ENCODE measurements at places on chromosomes 16 and 17. TPM values are rescaled to one million over a fixed set of nuclear protein-coding genes. Genes with fewer than 3 reads are reported as not detected.

DNA sequence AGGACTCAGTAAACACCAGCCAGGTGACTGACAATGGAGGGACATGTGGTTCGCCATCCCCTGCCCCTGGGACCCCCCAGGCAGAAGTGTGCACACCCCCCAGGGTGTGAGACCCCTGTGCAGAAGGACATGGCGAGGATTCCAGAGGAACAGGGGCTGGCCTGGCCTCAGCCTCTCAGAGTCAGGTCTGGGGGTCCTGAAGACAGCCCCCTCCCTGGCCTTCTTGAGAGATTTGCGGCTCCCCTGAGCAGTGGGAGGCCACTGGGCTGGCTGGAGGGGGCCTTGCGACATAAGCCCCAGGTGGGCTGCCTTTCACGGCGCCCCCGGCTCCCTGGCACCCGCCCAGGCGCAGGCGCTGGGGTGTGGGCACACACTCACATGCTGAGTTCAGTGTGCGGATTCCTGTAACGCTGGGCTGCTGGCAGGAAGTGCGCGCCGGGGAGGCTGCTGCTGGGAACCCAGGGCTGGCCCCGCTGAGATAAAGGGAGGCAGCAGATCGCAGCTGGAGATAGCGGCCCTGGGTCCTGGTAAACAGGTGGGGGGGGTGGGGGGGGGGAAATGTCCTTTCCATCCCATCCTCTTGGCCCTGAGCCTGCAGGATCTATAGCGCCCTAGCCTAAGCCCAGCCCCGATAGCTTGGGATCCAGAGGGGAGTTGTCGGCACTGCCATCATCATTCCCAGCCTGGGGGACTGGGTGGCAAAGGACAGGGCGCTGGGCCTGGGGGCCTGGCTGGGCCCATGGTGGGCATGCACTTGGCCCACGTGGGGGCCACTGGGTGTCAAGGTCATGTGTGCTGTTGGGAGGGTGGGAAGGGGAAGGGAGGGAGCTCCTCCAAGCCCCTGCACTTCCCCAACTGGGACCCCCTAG, 27.1 kb downstream of the TMEM235 start:
- H3K4me1 ChIP-seq = peaks cover 76% of the 10 kb centered on the region
- peak; percentile 36 for DNase-seq
- no peaks in the 10 kb centered on the region for H3K36me3 ChIP-seq
- peaks cover 53% of the 10 kb centered on the region for H3K27me3 ChIP-seq

DNA sequence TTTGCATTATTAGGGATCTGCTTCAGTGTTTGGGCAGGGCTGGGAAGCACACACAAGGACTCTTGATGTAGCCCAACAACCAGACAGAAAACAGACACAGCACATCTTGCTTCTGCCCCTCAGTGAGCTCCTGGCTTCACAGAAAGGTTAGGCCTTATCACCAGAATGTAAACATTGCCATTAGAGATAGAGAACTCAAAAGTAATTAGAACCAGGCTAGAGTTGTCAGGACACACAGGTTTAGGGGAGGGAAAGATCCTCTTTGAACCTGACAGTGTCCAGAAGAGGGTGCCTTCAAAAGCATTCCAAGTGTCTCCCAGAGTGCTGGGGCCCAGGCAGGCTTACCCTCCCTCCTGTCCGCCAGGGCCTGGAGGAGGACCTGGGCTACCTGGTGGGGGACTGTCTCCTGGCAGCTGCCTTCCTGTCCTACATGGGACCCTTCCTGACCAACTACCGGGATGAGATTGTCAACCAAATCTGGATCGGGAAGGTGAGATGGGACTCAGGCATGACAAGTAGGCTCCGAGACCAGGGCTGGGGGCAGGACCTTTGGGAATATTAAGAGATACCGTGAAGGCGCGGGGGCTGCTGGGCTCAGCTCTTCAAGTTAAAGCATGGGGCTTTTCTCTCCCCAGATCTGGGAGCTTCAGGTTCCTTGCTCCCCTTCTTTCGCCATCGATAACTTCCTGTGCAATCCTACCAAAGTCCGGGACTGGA, 16.9 kb upstream of the KDM6B start:
- H3K4me1 ChIP-seq = no peaks in the 10 kb centered on the region
- peaks cover 42% of the 10 kb centered on the region for H3K27me3 ChIP-seq
- DNase-seq = no peak

GRCh38 chr16:85250609-85251223, 138.4 kb upstream of the CIBAR2 start:
- H3K27me3 ChIP-seq = no peaks in the 10 kb centered on the region
- no peaks in the 10 kb centered on the region for H3K36me3 ChIP-seq
- H3K27ac ChIP-seq = no peak overlapping the region
- peaks cover 6% of the 10 kb centered on the region for H3K4me1 ChIP-seq
- no peak for DNase-seq

- H3K27me3 ChIP-seq = peaks cover 5% of the 10 kb centered on the region
- DNase-seq = peak; percentile 96
- peak within 1 kb of the TSS; percentile 74 for H3K27ac ChIP-seq
- peak within 1 kb of the TSS; percentile 96 for H3K4me3 ChIP-seq
Observed at GRCh38 chr16:69754469-69755310, at the start of gene NOB1. Gene NOB1 (minus strand): TSS chr16:69754926. CDS start chr16:69754910, 16 bp downstream.

- H3K4me3 ChIP-seq = no peak overlapping the region
- H3K36me3 ChIP-seq = peaks cover 65% of the 10 kb centered on the region
- no peaks in the 10 kb centered on the region for H3K27me3 ChIP-seq
- no peak for DNase-seq
- H3K4me1 ChIP-seq = peaks cover 5% of the 10 kb centered on the region
Observed at GRCh38 chr16:87724490-87725291, 41.1 kb downstream of the KLHDC4 start.

GRCh38 chr16:1050516-1050915, 22.0 kb upstream of the SSTR5 start:
- peaks cover 18% of the 10 kb centered on the region for H3K4me1 ChIP-seq
- peaks cover 69% of the 10 kb centered on the region for H3K27me3 ChIP-seq
- DNase-seq = no peak
- H3K27ac ChIP-seq = no peak overlapping the region
- H3K36me3 ChIP-seq = no peaks in the 10 kb centered on the region

The SCNN1G gene
- not detected for total RNA-seq

The NGFR gene
- 0.41 TPM for total RNA-seq

GRCh38 chr17:7839190-7839875, 5.3 kb downstream of the KDM6B start:
- H3K27ac ChIP-seq = peak overlapping the region; percentile 64
- peaks cover 3% of the 10 kb centered on the region for H3K27me3 ChIP-seq
- DNase-seq = no peak
- H3K4me1 ChIP-seq = peaks cover 40% of the 10 kb centered on the region
- 0 out of 2 replicates have a peak overlapping the region, but pooled peaks have one; percentile 43 for H3K4me3 ChIP-seq

- H3K27ac ChIP-seq = no peak overlapping the region
- no peak overlapping the region for H3K4me3 ChIP-seq
- H3K4me1 ChIP-seq = no peaks in the 10 kb centered on the region
- no peak for DNase-seq
- H3K27me3 ChIP-seq = peaks cover 5% of the 10 kb centered on the region
- H3K36me3 ChIP-seq = no peaks in the 10 kb centered on the region
Observed at GRCh38 chr17:63023049-63023448, 57.0 kb downstream of the TANC2 start.

The MVD gene
- 187 TPM for total RNA-seq

The KRT16 gene
- not detected for total RNA-seq

- no peaks in the 10 kb centered on the region for H3K27me3 ChIP-seq
- no peak for DNase-seq
- H3K36me3 ChIP-seq = peaks cover 78% of the 10 kb centered on the region
- H3K4me3 ChIP-seq = no peak overlapping the region
- H3K4me1 ChIP-seq = peaks cover 11% of the 10 kb centered on the region
Observed at GRCh38 chr16:68190081-68190480, 45.8 kb downstream of the ESRP2 start.

DNA sequence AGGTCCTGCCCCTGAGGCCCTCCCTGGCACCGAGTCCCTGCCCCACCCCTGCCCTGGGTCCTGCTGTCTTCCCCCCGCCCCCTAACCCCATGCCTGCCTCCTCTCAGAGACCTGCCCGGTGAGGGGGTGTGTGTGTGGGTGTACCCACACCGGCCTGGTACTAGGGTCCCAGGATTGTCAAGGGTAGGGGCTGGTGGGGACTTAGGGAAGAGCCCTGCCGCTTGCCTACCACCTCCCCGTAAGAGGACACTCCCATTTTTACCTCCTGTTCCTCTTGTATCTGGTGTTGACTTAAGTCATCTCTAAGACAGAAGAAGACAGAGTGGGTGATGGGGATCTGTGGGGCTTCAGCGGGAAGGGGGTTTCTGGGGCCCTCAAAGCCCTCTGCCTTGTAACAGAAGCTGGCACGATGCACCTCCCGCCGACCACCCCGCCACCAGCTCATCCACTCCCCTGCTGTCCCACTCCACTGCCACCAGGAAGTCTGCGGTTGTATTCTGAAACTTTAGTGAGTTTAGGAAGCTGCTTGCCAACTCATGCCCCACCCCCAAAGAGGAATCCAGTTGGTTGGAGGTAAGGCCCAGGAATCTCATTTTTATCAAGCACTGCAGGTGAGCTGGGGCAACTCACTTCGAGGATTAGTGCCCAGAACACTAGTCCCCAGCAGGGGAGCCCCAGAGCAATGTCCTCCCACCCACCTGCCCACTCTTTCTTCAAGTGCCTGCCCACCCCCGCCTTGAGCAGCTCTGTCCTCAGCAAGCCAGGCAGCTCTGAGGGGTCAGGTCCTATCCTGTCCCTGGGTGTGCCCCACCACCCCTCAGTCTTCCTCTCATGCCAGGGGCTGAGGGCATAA, 5.6 kb downstream of the SPATA32 start:
- no peaks in the 10 kb centered on the region for H3K4me1 ChIP-seq
- no peak for DNase-seq
- no peak overlapping the region for H3K4me3 ChIP-seq
- no peaks in the 10 kb centered on the region for H3K36me3 ChIP-seq
- no peak overlapping the region for H3K27ac ChIP-seq

DNA sequence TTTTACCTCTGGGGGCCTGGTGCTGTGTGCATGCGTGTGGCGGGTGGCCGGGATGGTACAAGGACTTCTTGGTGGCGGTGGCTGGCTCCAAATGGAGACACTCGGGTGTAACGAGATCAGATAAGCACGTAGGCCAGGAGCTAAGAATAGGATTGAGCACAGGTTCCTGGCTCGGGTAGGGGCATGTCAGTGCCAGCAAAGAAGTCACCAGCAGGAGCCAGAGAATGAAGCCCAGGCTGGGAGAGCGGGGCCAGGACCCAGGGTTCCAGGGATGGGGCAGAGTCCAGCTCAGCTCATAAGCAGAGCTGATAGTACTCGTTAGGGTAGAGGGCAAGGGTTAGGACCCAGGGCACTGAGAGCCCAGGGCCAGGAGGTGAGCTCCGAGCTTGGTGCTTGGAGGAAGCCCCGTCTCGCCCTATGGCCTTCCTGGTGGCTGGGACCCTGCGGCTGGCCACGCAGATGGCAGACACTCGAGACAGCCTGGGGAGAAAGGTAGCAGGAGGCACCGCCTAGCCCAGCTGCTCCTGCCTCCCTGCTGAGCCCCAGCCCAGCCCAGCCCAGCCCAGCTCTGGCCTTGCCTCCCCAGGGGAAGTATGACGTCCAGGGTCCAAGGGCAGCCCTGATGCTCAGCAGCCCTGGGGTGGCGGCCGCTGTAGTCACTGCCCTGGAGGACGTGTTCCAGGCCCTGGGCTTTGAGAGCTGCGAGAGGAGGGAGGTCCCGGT, 8.9 kb downstream of the ZNF213 start:
- H3K4me1 ChIP-seq = peaks cover 55% of the 10 kb centered on the region
- peaks cover 22% of the 10 kb centered on the region for H3K27me3 ChIP-seq
- peak overlapping the region; percentile 30 for H3K4me3 ChIP-seq
- peak overlapping the region; percentile 40 for H3K27ac ChIP-seq
- no peak for DNase-seq
- no peaks in the 10 kb centered on the region for H3K36me3 ChIP-seq

The ZNF747 gene
- total RNA-seq = 8.8 TPM

GRCh38 chr16:85963753-85964285, 64.9 kb downstream of the IRF8 start:
- no peak overlapping the region for H3K4me3 ChIP-seq
- no peaks in the 10 kb centered on the region for H3K36me3 ChIP-seq
- peaks cover 38% of the 10 kb centered on the region for H3K27me3 ChIP-seq
- no peak overlapping the region for H3K27ac ChIP-seq
- no peak for DNase-seq
- H3K4me1 ChIP-seq = no peaks in the 10 kb centered on the region

DNA sequence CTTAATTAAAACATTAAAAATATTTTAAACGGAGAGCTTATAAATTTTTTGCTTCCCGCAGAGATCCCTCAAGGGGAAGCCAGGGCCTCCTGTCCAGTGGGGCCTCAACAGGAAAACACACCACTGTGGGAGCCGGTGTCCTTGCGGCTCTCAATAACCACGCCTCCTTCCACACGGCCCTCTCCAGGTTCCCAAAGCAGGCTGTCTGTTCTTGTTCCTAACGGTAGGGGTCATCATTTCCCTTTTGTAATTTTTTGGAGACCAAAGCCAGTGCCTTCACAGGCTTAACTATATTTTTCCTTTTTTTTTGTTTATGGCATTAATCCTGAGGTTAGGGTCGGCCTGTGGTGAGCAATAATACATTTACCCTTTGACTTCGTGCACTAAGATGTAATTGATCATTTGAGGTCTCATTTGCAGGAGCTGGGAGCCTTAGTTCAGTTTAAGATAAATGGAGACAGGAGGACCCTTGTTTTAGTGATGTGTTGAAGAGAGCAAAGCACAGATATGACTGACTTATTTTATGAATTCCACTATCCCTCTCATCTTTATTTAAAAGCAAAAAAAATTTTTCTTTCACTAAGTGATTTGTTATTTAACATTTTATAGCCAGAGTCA, 77.5 kb upstream of the N4BP1 start:
- 0 out of 2 replicates have a peak, but pooled peaks cover 6% of the 10 kb centered on the region for H3K4me1 ChIP-seq
- no peak overlapping the region for H3K4me3 ChIP-seq
- no peaks in the 10 kb centered on the region for H3K27me3 ChIP-seq
- H3K36me3 ChIP-seq = no peaks in the 10 kb centered on the region

DNA sequence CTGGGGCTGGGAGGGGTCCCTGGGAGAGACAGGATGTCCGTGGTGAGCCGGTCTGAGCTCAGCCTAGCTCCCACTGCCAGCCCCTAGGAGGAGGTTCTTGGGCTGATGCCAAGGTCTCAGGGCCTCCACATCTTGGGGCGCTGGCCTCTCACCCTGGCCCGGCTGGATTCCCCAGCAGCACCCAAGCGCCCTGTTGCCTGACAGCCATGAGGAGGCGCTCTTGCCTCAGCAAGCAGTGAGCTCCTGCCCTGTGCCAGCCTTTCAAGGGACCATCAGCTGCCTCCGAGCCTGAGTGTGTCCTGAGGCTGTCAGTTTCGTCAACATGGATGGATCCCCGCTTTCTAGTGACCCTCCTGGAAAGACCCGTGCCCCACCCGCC, 234.9 kb upstream of the CIBAR2 start:
- H3K36me3 ChIP-seq = no peaks in the 10 kb centered on the region
- no peak overlapping the region for H3K4me3 ChIP-seq
- H3K4me1 ChIP-seq = no peaks in the 10 kb centered on the region
- H3K27ac ChIP-seq = no peak overlapping the region
- no peaks in the 10 kb centered on the region for H3K27me3 ChIP-seq
- DNase-seq = peak; percentile 23

Measured in HepG2 (cell line).